EL (cell line): ENCODE measurements at places on chromosomes 6 and 20.

DNA sequence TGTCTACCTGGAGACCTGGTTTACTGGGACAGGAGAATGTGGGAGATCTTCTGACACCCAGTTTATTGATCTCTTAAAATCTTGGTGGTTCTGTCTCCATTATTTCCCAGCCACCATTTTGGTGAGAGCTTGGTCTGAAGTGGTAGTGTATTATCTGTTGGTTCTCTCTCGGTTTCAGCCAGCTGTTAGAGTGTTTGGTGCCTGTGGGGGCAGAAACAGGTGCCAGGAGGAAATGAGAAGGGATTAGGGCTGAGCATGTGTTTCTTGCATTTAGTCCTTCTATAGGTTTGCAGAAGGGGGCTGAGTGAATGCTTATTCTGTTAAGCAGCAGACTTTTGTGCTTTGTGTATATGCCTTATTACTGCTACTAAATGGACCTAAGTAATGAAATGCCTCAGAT, 9.6 kb downstream of the JARID2 start:
- no peak for DNase-seq

DNA sequence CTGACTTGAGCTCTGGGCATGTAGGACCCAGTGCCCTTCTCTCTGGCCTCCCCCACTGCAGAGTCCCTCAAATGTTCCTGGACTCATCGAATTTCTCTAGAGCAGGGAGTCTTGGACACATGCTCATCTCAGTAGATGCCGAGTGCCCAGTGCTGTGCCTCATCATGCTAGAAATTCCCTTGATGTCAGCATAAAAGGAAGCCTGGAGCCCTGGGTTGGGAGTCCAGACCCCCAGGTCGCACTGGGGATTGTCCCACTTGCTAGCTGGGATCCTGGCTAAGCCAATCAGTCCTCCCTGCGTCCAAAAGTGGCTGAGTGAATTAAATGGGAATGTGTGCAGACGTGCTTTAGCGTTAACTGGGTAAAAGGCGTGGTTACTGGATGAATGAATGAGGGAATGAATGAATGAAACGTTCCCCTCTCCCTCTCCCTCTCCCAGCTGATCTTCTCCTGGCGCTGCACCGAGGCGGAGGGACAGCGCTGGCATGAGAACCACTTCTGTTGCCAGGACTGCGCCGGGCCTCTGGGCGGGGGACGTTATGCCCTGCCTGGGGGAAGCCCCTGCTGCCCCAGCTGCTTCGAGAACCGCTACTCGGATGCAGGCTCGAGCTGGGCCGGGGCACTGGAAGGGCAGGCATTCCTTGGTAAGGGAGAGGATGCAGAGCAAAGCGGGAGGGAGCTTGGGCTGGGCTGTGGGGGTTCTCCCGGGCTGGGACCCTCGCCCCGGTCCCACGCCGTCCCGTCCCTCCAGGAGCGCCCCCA, 1.6 kb upstream of the TOMM6 start:
- peak; percentile 43 for DNase-seq

DNA sequence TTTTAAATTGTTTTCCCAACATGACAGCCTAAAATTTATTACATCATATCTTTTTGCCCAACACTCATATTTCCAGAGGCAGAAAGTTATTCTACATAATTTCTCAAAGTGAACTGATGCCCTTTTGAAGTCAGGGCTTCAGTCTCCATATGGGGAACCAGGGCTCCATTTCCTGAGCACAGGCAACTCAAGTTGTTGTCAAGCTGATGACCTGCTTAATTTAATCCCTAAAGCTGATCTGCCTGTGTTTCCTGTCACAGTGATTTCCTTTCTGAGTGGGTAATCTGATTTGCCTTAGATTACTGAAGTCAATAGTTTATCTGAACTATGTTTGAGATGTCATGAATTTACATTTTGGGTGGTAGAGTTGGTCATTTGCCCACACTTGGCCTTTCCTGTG, 932.1 kb upstream of the MANEA start:
- no peak for DNase-seq

DNA sequence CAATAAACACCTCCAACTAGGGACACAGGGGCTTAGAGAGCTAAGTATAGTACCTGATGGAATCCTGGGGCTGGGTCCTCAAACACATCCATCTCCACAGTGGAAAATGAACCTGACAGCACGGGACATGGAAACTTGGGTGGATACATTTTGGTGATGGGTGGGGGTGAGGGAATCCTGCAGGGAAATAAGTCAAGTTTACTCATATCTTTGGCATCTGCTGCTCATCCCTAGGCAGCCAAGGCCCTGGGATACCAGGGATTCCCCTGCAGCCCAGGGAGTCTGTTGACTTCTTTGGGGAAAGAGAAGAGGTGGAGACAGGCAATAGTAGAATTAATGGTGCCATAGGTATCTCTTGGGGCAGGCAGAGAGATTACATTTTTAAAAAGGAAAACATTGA, 6.6 kb downstream of the APOBEC2 start:
- peak; percentile 74 for DNase-seq

GRCh38 chr6:22364306-22364705, 67.5 kb upstream of the PRL start:
- DNase-seq: peak; percentile 4

GRCh38 chr20:32569380-32570305, 15.5 kb downstream of the NOL4L start:
- no peak for DNase-seq

DNA sequence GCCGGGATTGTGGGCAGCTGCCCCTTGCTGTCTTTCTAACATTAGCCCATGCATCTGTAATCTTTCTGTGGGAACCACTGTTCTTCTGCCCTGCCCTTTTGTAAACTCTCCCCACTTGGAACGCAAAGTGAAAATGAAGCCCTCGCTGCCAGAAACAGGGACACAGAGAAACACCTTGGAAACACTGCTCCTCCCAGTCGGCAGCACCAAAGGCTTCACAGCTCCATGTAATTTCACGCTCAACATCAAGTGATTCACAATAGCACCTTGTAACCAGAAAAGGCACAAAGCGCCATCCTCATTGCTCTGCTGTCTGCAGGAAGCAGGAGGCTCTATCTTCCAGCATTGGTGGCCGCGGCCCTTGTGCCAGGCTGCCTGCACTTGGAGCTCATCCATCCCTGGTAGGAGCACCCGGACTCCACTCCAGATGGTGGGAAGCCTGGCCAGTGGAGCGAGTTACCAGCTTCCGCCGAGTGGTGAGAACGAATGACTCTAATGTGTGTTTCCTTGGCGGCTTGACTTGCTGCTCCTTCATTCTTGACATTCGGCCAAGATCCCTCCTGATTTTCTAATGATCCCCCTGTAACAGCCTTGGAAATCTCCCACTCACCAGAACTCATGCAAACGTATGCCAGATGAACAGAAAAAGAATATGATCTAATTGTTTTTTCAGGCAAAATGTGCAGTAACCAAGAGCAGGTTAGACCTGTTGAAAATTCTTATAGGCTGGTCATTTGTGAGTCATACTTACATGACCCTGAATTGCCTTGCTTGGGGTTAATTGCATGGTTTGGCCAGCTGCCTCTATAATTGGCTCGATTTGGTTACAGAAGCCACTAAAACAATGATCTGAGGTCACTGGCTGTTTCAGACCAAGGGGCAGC, 169.1 kb upstream of the CDYL start:
- DNase-seq: peak; percentile 91

DNA sequence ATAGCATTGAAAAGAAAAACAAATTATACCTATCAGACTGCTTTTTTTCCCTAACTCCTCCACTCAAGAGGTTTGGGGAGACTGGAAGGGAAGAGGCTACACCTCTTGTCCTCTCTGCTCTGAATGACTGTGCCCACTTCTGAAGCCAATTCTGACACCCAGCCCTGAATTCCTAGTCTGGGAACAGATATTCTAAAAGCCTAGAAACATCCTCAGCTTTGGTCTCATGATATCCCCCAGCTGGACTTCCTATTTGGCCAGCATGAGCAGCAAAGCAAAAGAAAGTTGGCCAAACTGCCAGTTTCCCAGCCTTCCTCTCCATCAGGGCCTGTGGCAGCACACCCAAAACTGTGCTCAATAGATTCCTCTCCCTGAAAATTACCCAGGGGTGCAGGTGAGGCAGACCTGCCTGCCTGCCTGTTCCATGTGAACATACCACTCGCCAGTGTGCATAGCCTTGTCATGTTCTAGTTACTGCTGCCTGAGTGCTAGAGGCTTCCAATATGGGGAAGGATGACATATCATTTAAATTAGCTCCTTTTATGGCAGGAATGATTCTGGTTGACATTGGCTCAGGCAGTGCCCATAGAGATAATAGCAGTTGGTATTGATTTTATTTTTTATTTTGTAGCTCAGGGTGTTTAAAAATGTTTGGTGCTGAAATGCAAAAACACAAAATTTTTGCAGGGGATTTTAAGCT, 152.1 kb upstream of the RIN2 start:
- no peak for DNase-seq

DNA sequence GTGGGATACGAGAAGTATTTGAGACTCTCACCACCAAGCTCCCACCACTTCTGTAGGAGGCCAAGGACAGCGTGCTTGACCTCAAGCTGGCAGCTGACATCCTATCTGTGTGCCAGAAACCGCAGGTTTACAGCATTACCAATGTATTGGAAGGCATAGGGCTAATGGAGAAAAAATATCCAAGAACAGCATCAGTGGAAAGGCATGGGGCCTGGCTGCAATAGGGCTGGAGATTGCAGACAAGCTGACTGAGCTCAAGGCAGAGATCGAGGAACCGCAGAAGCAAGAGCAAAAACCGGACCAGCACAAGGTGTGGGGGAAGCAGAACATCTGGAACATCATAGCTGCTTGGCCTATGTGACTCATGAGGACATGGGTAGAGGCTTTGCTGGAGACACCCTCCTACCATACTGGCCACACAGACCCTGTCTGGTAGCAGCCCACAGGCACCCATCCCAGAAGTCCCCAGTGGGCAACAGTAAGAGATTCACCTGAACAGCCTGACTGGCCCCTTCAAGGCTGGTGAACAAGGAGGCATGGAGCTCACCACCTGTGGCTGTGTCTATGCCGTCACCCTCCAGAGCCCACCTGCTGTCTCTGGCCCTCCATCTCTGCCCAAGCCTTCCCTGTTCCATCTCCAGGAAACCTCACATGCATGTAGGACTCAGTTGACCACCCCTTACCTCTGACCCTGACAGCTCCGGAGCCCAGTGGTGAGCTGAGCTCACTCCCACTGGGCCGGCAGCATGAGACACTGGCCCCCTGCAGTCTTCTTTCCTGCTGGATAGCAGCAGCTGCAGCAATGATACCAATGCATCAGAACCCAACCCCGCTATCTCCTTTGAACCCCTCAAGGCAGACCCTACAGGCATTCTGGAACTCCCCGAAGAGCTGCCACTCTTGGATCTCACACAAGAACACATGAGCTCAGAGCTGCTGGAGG, 171.1 kb downstream of the KIF6 start:
- no peak for DNase-seq

DNA sequence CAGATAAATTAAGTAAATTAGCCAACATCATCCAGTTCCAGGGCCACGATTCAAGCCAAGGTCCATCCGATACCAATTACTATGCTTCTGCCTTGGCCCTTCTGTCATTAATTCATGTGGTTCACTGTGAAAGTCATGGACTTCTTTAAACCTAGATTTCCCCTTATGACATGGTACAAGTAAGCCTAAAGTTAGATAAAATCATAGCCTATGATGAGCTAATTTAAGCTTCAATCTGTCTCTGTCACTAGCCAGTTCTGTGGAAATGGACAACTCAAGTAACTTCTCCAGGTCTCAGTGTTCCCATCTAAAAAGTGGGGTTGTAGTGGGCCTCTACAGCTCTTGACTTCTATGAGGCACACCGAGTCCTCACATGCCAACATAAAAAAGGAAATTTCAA, 225.5 kb upstream of the MARCKS start:
- DNase-seq: no peak

GRCh38 chr6:142913511-142914047, 31.4 kb downstream of the HIVEP2 start:
- no peak for DNase-seq

DNA sequence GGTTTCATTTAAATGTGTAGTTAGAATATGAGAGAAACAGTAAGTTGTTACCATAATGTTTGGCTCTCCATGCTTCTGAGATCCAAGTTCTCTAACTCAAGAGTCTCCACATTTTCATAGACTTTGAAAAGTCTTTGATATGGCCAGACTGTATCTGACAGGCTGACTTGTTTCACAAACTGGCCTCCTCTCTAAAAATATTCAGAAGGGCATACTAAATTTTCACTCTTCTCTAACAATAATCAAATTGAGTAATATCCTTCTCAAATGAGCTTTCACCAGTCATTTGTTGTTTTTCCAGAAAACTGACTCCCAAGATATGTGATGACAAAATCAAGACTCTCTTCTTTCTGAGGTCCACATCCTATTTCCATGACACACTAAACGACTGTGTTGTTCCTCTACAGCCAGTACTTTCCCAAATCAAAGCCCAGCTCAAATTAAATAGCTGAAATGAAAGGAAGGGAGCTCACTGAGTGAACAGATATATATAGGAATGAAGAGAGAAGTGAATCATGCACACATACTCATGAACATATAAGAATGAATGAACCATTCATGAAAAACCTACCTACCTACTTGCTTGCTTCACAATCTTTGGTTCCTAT, 15.1 kb downstream of the HIVEP2 start:
- DNase-seq: peak; percentile 36

GRCh38 chr20:62702895-62703852, 5.5 kb upstream of the NTSR1 start:
- DNase-seq: peak; percentile 95

DNA sequence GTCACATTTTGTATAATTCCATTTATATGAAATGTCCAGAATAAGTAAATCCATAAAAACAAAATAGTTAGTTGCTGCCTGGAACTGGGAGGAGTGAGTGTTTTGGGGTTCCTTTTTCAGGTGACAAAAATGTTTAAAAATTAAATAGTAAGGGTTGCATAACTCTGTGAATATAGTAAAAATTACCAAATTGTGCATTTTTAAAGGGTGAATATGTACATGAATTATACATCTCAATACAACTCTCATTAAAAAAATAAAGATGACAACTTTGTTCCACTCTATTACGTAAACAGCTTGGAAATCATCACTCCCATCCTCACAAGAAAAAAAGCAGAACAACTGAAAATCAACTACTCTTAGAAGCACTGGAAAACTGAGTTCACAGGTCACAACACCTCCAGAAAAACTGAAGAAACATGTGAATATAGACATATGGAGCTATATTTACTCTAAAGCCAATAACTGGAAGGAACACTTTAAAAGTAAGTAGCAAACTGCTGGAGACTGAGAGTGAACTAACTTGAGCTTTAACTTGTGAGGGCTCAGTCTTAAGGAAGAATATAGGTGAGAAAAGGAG, 40.0 kb downstream of the RANBP9 start:
- DNase-seq: no peak

- DNase-seq: no peak
Measured at GRCh38 chr20:50019466-50020256, 36.9 kb downstream of the SNAI1 start.

DNA sequence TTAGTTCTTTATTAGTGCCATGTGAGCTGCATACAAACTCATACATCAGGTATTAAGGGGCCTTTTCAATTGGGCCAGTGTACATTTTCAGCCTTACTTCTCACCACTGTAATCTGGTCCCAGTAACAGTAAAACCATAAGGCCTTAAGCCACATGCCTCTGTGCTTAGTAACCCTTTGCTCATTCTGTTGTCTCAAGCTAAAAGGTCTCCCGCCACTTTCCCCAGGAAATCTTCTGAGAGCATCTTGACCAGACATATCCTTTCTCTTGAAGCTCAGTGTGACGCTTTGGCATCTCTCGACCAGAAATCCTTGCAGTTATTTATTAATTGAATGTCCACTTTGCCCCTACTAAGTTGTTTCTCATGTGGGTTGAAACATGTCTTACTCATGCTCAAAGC, 68.0 kb downstream of the CYP39A1 start:
- no peak for DNase-seq

GRCh38 chr20:42873259-42873658, 316.4 kb downstream of the PTPRT start:
- DNase-seq: no peak

GRCh38 chr6:77133031-77133430, 330.3 kb downstream of the HTR1B start:
- no peak for DNase-seq
